ENCODE measurements at places on chromosomes 5 and 9.

- DNase-seq, result no peak
These were observed 82.8 kb upstream of the TLE1 start for GRCh38 chr9:81772144-81772543.

GRCh38 chr5:10489810-10490426 lies 48.2 kb downstream of the ROPN1L start:
- DNase-seq, result peak; percentile 59

DNA sequence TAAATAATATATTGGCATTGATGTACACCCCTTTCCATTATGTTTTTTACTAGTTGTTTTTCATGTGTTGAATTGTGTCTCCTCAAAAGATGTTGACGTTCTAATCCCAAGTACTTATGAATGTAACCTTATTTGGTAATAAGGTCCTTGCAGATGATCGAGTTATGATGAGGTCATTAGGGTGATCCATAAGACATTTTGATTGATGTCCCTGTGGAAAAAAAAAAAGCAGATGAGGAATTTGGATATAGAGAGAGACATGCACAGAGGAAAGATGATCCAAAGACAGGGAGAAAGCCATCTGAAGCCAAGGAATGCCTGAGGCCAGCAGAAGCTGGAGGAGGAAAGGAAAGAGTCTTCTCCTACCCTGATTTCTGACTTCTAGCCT lies 632.7 kb downstream of the TLR4 start:
- DNase-seq, result no peak

DNA sequence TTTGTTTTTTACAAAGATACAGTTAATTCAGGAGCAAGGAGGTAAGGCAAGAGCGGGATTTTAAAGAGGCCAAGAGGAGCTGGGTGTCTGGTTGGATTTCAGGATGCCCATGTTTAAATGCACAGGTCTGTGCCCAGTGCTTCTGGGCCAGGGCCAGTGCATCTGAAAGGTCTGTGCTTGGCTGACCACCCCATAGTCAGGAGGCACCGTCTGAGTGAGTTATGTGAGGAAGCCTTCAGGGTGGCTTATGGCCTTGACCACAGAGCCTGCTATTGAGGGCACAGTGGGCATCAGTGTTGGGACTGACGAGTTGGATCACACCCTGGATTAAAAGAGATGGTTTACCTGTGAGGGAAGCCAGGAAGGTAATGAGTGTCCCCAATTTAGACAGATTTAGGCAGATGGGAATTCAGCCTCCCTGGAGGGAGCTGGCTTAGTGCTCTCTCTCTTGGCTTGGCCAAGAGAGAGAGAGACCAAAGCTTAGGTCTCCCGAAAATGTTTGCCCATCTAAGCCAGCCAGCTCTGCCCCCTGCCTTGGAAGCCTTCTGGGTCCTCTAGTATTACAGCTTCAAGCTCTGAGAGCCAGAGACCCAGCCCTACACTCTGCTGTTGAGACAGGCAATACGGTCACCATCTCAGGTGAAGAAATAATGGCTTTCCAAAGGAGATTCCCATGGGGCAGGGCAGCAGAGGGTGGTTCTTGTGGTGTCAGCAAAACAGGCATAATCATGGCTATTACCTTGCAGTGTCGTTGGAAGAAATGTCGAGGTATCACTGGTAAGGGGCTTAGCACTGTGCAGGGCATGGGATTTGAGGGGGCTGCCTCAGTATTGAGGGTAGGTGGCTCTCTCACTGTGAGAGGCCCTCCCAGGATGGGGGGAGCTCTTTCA lies 68.6 kb downstream of the RGS3 start:
- no peak for DNase-seq

DNA sequence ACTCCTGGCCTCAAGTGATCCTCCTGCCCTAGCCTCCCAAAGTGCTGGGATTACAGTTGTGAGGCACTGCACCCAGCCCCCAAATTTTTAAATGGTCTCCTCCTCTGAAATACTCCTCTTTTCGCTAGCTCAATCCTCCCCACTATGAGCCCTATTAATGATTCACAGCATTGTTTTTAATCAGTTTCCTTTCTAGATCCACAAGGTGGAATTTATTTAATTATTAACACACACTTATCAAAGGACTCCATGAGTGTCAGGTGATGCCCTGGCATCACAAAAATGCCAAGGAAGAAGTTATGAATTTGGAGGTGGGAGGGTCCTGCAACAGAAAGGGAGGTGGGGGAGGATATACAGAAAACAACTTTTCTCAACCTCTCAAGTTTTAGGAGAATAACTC lies 806.5 kb downstream of the PRELID2 start:
- DNase-seq, result no peak

GRCh38 chr9:26234865-26235264 lies 556.6 kb upstream of the TUSC1 start:
- no peak for DNase-seq

- DNase-seq, result no peak
These were observed 664 bp upstream of the IL11RA start for GRCh38 chr9:34651321-34651720.

DNA sequence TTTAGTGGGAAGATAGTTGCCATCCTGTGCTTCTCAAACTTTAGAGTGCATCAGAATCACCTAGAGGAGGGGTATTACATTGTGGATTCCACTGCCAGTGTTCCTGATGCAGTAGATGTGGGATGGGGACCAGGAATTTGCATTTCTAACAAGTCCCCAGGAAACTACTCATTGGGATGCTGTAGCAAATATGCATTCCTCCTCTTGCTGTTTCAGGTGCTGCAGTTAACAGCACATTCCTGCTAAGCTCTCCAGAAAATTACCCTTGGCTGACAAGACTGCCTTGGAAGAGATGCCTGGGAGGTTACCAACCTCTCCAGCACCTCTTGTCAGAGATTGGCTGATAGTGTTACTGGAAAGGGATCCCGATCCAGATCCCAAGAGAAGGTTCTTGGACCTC lies 270.5 kb downstream of the OSTF1 start:
- no peak for DNase-seq

GRCh38 chr5:173969167-173970049 lies 19.6 kb upstream of the C5orf47 start:
- no peak for DNase-seq

Measured in GM12865 (cell line).